Progenitor cell of endocrine pancreas (in vitro differentiated cells): ENCODE measurements at places on chromosomes 6 and 20.

- no peak for DNase-seq
These were observed 24.4 kb downstream of the QKI start for GRCh38 chr6:163438940-163439335.

- DNase-seq: peak; percentile 25
These were observed at the start of gene SLC13A3 for GRCh38 chr20:46651091-46651962. Gene SLC13A3 (minus strand): TSS chr20:46651459. CDS start chr20:46651421, 38 bp downstream.

- no peak for DNase-seq
These were observed 267.9 kb upstream of the CITED2 start for GRCh38 chr6:139642346-139642745.

DNA sequence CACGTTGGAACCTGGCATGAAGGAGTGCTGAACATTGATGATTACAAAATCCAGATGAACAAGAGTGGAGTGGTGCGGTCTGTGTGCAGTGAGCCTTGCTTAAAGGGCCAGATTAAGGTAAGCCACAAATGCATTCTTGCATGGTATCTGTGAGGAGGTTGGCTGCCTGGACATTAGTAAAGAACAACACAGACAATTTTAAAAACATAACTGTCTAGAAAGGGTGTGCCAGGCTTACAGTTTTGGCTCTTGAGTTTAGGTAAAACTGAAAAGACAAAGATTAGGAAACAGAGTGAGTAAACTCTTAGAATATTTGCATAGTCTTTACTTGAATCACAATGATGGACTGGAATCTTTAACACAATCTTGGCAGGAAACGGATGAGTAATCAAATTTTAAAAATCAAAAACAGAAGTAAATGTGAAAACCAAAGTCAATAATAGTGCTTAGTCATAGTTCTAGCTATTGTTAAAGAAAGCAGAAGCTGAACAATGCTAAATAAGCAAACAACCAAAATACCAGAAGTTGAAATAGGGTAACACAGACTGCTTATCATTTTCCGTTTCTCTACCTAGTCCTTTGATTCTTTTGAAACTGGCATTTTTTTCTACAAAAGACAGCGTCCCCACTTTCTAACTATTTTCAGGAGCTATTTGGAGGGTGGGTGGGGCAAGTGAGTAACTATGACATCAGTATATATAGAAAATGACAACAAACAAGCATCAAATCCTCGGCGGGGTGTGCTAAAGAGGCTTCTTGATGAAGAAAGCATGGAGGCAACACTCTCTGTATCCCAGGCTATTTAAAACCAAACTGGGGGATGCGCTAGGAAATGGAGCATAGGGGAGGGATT is 185.8 kb upstream of the RAB32 start:
- no peak for DNase-seq

DNA sequence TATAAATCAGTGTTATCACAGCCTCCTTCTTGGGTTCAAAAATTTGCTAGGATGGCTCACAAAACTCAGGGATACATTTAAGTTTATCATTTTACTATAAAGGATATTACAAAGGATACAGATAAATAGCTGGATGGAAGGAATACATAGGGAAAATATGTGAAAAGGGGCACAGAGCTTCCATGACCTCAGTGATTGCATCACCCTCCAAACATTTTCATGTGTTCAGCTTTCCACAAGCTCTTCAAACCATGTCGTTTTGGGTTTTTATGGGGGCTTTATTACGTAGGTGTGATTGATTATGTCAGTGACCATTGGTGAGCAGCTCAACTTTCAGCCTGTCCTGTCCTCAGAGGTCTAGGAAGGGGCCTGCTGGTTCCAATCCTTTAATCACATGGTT is 68.0 kb downstream of the CYB5R4 start:
- DNase-seq: no peak

DNA sequence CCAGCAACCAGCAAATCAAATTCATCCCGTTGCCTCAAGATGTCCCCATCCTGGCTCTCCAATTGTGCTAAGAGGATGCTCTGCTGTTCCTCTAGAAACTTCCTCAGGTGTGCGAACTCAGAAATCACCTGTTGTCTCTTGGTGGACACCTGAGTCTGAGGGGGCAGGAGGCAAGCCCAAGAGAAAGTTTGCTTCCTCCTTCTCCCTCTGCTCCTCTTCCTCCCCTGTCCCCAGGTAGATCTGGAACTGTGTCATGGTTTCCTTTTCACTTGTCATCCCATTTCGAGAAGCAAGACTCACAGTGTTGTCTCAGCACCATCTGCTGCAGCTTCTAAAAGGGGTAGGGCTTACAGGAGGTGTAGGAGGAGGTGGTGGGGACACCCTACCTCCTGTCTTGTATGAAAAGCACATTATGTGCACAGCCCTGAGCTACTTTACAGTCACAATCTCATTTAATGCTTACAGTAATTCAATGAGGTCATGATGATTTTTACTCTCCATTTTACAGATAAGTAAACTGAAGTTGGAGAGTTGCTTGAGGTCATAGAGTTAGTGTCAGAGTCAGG is 2.5 kb downstream of the TRIM10 start:
- no peak for DNase-seq
